Smooth muscle cell of the umbilical artery (primary cell): ENCODE measurements at places on chromosomes 1 and 21. TPM values are rescaled to one million over a fixed set of nuclear protein-coding genes. Genes with fewer than 3 reads are reported as not detected.

The SPRR4 gene
- not detected in 2 replicates for total RNA-seq

The RLF gene
- 33.6 and 38.3 TPM in 2 replicates for total RNA-seq

The CD84 gene
- total RNA-seq: not detected in 2 replicates

The GNB1 gene
- 104 and 185 TPM in 2 replicates for total RNA-seq

The CD2 gene
- total RNA-seq: not detected in 2 replicates

The CTSS gene
- total RNA-seq: 2.2 and 4.2 TPM in 2 replicates

The RIMS3 gene
- under 0.01 and 0.09 TPM in 2 replicates for total RNA-seq
